ENCODE measurements at places on chromosomes 16 and 17.

GRCh38 chr17:42429726-42430447 is 6.8 kb upstream of the CAVIN1 start:
- no peak for DNase-seq

GRCh38 chr16:53111078-53111791 is 56.4 kb downstream of the CHD9 start:
- DNase-seq, result no peak

DNA sequence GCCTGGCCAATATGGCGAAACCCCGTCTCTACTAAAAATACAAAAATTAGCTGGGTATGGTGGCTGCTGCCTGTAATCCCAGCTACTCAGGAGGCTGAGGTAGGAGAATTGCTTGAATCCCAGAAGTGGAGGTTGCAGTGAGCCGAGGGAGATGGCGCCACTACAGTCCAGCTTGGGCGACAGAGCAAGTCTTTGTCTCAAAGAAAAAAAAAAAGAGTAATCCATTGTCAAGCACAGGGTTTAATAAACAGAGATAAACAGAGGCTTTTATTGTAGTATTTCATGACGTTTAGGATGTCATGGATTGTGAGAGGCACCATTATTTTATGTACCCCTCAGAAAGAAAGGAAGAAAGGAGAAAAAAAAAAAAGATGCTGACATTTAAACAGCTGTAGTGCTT is 75.2 kb upstream of the RNU2-1 start:
- no peak for DNase-seq

DNA sequence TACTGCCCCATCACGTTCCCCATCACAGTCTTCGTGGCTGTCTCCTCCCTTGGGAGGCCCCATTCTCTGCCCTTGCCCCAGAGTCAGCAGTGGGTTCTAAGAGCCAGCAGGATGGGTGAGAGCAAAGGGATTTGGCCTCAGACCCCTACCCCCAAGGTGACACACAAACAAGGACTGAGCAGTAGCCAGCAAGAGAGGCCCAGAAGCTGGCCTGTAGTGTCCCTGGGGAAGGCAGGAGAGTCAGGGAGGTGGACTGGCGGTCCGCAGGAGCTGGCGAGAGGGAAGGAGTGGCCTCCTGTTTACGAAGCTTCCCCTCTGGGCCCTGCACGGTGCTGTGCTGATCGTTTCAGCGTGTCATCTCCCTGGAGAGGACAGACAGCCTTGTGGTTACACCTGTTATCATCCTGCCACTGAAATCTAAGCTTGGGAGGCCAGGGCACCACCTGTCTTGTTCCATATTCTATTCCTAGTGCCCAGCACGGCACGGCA is 8.4 kb downstream of the WDR81 start:
- DNase-seq, result no peak

DNA sequence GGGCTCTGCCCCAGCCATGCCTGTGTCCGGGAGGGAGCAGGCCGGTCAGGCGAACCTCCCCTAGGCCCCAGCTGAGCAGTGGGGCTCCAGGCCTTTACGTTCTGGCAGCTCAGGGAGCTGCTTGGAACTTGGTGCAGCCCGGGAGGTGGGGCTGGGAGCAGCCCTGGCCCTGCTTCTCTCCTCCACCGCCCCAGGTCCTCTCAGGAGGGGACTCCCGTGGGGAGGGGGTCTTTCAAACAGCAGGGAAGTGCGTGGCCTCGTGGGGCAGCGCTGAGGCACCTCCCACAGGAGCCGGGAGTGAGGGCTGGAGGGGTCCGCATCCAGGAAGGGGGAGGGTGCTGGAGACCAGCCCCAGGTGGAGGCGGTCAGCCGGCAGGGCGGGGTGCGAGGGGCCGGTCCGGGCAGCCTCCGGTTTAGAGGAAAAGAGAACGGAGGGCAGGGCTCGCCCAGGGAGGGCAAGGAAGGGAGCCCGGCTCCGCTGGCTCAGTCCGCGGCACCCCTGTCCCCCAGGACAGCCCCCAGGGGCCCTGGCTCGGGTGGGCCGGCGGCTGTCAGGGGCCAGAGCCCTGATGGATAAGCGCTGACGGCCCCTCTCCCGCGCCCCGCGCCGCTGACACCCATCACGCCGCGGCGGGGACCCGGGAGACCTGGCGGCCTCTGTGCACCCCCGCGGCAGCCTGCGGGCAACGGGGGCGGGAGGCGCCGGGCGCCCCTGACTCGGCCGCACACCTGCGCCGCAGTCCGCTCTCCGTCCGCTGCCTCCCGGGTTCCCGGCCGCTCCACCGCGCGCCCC is 587 bp upstream of the PRR35 start:
- DNase-seq, result no peak

- DNase-seq, result no peak
These were observed 29.6 kb downstream of the USP32 start for GRCh38 chr17:60362329-60362728.

GRCh38 chr17:4150096-4150495 is 7.1 kb downstream of the CYB5D2 start:
- no peak for DNase-seq

DNA sequence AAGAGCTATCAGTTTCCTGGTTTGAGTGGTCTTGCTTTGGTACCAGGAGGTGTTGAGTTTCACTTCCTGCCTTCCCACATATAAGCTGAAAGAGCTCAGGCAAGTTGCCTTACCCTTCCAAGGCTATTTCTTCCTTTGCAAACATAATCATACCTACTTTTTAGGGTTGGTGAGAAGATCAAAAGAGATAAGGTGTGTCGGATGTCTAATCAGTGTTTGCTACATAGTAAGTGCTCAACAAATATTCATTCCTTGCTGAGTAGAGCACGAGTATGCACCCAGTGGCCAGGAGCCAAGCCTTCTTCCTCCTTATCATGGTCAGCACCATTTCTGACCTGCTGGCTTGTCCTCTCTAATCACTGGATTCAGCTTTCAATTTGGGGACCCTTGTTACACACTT is 12.7 kb upstream of the TMEM98 start:
- no peak for DNase-seq

GRCh38 chr16:2765462-2766404 is 11.3 kb downstream of the ELOB start:
- no peak for DNase-seq

DNA sequence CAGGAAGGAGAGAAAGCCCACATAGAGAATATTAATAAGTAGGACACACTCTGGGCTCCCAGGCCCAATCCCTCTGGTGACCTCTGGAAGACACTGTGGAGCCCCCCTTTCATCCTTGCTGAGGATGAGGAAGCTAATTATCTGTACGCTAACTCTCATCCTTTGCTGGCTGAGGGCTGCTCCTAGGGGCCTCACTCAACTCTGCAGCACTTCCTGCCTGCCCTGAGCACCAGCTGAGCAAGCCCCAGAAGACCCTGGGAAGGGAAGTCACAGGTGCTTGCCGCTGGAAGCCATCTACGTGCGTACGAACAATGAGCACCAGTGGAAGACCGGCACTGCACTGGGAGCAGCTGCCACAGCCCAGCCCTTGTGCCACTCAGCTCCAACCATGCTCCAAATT is 145.8 kb upstream of the CDH5 start:
- DNase-seq, result no peak

DNA sequence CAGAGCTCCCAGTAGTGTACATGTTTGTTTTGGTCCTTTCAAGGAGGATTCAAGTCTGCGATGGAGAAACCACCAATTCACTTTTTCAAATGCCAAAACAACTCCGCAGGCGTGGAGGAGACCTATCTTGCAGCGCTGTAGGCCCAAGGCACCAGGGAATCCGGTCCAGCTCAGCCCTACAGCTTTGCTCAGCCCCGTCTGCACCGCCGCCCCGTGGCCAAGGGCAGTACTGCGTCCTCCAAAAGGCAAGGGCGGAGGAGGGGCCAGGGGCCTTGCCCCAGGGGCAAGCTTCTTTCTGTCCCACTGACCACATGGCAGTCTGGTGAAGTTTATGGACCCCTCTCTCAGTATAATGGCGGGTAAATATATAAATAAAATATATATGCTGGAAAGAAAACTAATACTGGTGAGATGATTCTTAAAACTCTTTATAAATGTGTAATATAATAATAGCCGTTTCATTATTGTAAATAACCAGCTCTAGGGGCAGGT is 709 bp upstream of the CD300LG start:
- peak; percentile 94 for DNase-seq

Measured in stimulated activated CD8-positive, alpha-beta memory T cell treated with anti-CD3 and anti-CD28 coated beads, Interleukin-4, amount 100 ng/mL, for 48 hours (primary cell).